ENCODE measurements at places on chromosomes 11 and 22.
A peak's percentile ranks its signal among the peaks of the same experiment; 100 is the strongest.

- no peak for DNase-seq
Observed at GRCh38 chr11:85682330-85683305, 3.4 kb downstream of the CCDC89 start.

DNA sequence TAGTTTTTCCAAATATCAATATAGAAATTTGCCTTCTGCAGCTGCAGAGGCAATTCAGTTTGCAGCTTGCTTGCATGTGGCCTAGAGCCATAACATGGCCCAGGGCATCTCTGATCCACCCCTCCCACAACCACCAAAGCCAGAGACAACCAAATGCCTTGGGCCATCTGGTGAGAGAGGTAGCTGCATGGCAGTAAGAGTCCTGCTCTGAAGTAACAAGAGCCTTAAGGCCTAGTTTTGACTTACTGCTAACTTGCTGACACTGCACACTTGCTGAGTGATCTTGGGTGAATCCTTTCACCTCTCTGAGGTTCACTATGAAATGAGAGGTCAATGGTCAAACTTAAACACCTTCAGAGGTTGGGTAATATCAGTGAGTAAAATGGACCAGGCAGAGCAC lies 4.9 kb upstream of the SPECC1L start:
- no peak for DNase-seq

DNA sequence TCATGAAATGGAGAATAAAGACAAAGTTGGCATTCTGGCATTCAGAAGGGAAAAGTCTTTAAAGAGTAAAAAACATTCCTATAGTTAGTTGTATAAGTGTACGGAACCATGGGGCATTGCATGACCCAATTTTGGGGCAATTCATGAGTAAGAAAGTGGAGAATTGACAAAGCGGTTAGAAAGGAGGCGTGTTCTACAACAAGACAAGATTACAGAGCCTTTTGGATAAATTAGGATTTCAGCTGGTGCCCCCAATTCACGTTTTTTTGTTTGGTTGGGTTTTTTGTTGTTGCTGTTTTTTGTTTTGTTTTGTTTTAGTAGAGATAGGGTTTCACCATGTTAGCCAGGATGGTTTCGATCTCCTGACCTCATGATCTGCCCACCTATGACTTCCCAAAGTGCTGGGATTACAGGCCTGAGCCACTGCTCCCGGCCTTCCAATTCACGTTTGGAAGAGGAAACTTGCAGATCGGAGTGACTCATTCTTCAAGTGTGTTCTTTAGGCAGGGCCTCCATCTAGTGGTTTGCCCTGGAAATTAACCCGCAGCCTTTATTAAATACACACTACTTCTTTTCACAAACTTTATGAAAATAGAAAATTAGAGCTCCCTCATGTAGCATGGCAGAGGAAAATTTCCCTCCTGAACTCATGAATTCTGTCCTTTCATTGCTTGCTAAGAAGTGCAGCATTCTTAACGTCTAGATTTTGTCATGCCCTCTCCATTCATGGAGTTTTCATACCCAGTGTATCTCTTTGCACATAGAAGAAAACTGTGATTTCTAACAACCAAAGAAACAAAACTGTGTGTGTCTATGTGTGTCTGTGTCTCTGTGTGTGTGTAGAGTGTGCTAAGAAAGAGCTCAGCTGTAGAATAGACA lies 118.1 kb downstream of the BBOX1 start:
- peak; percentile 5 for DNase-seq

GRCh38 chr11:62195945-62196344 lies 5.9 kb downstream of the SCGB1D1 start:
- no peak for DNase-seq

- no peak for DNase-seq
Observed at GRCh38 chr11:11451501-11452005, 98.5 kb upstream of the CSNK2A3 start.

DNA sequence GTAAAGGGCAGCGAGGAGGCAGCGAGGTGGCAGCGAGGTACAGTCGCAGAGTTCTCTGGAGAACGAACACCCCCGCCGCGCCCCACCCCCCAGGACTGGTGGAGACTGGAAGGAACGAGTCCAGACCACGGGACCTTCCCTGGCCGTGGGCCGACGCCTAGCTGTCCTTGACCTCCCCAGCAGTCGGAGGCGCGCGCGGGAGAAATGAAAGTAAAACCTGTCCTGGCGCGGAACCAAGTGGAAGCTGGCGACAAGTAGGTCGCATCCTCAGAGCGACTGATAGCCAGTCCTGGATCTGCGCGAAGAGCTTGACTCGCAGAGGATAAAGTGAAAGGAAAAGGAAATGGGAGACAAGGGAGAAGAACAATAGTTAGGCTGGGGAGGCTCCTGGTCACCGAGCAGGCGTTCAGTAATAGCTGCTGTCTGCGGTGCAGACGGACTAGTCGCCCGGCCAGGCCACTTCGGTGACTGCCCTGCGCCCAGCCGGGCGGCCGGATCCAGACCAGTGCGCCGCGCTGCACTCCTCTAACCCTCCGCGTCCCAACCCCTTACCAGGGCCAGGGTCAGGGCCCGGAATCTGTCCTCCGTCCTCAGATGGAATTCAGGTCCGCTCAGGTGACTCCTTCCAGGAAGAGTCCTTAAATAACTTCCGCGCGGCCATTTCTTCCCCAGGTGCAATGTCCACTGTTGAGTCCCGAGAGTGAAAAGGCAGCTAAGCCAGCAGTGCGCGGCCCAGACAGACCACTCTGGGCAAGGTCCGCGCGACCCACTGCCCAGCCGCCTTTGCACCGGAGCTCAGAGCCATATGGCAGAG lies 1.9 kb upstream of the ADM start:
- DNase-seq, result peak; percentile 32

GRCh38 chr22:27603800-27604144 lies 197.8 kb downstream of the MN1 start:
- no peak for DNase-seq

- no peak for DNase-seq
Observed at GRCh38 chr11:122721964-122722266, 66.4 kb downstream of the UBASH3B start.

- no peak for DNase-seq
Observed at GRCh38 chr11:12377106-12377823, at the start of gene PARVA. Gene PARVA (plus strand): TSS chr11:12377571. CDS start chr11:12377648, 77 bp downstream.

DNA sequence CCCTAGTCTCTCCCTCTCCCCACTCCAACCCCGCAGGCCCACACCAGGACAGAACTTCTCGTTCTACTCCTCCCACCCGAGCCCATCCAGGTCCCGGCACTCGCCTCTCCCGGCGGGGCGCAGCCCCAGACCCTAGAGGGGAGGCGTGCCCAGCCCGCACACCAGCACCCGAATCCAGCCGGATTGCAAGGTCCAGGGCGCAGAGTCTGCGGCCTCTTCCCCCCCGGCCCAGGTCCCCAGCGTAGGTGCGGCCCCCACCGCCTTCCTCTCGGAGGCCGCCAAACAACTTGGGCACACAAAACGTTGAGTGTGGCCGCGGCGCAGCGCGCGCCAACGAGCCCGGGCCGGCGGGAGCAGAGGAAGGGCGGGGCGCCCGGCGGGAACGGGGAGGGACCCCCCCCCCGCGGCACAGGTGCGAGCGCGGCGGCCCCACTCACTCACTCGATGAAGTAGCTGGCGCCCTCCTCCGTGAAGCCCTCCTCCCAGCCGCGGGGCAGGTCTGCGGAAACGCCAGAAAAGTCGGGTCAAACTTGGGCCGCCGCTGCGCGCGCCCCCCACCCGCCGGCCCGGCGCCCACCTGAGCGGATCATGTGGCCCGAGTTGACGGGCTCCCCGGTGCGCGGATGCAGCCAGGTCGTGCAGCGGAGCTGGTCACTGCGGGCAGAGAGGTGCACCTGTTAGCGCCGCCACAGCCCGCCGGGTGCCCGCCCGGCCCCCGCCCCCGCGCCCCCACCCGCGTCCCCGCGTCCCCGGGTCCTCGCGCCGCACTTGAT lies 480 bp downstream of the PLEKHA7 start:
- no peak for DNase-seq

DNA sequence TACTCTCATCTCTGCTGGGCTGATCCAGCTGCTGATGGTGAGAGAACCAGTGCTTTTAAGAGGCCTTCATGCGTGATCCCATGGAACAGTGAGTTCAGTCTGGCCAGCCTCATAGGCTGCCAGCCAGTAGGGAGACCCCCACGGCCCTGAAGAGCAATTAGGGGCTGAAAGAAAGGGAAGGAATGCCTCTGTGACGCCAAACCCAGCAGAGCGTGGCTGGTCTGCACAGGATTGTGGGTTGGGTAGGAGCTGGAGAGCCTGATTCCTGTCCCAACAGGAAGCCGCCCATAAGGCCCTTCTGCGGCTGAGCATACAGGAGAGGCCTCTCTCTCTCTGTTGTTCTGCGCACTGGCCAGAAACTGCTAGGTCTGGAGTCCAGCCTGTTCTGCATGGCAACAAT lies 181.5 kb upstream of the E2F8 start:
- no peak for DNase-seq

- DNase-seq, result no peak
Observed at GRCh38 chr11:101582989-101583250, 887 bp downstream of the TRPC6 start.

- no peak for DNase-seq
Observed at GRCh38 chr11:69053546-69054396, 5.0 kb downstream of the TPCN2 start.

GRCh38 chr22:46422896-46423295 lies 87.4 kb downstream of the TRMU start:
- no peak for DNase-seq

DNA sequence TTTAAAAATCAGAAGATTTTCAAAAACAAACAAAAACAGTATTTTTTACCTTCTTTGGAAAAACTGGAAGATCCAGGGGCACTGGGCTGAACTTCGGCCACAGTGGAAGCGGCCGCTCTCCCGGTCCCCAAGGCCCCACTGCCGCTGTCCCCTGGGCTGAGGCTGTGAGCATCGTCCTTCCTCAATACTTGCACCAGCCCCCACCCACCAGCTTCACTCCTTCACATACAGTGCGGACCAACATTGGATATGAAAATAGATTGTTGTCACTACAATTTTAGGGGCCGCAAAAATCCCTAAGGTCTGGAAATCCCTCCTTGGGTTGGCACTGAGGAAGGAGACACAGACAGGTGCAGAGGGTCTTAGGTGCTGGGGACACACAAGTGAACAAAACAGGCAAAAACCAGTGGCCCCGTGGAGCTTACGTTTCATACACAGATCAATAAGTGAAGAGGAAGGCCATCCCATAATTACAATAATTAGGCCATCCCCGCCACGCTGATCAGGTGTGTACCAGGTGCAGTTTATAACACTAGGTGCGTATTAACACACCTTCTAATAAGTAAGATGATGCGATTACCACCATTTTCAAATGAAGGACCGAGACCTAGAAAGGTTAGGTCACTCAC lies 28.2 kb upstream of the SLC22A12 start:
- no peak for DNase-seq

DNA sequence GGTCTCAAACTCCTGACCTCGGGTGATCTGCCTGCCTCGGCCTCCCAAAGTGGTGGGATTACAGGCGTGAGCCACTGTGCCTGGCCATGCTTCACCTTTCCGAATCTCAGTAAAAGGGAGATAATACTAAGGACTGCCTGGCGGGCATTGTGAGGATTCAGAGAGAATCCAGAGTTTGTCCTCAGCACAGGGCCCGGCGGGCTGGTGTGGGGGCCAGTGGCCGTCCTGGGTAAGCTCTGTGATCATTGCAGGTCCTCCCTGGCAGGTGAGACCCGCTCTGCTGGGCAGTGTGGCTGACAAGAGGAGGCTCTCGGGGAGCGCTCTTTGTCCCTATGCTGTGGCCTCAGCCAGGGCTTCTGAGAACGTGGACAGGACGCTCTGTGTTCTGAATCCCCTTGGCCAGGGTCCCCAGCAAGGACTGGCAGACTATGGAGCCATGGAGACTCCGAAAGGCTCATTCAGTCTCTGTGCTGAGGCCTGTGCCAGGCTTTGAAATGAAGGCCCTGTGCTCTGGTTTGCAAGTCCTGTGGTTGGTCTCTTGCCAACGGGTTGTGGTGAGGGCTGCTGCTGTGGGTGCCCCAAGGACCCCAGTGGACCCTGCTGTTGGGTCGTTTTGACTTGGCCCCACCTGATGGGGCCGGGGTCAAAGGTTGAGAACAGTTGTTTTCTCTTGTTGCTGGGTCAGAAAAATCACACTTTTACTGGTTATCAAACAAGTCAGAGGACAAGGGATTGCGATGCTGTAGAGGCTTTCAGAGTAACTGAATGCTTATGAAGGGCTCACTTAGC lies 2.1 kb downstream of the TPCN2 start:
- no peak for DNase-seq

GRCh38 chr11:27777033-27777432 lies 76.8 kb upstream of the BDNF start:
- no peak for DNase-seq

Measured in NCI-H1048 (cell line).